ENCODE measurements at places on chromosomes 13 and 19. TPM values are rescaled to one million over a fixed set of nuclear protein-coding genes. Genes with fewer than 3 reads are reported as not detected.

The FXYD1 gene
- 1.3 TPM for total RNA-seq

The PSG3 gene
- not detected for total RNA-seq

The RASIP1 gene
- 3.7 TPM for total RNA-seq

The PLA2G4C gene
- total RNA-seq: 2.6 TPM

The RAB4B gene
- total RNA-seq: 15.2 TPM

The C13orf42 gene
- not detected for total RNA-seq

The SCN1B gene
- 15.2 TPM for total RNA-seq

The KLK5 gene
- total RNA-seq: not detected

The KCNJ14 gene
- 1.3 TPM for total RNA-seq

The CCDC194 gene
- not detected for total RNA-seq

The ZNF726 gene
- not detected for total RNA-seq

The KLK15 gene
- not detected for total RNA-seq

The IGFL2 gene
- not detected for total RNA-seq

The SGCG gene
- total RNA-seq: not detected

The RNF225 gene
- not detected for total RNA-seq

The COG6 gene
- total RNA-seq: 26.7 TPM

The NLRP11 gene
- 0.06 TPM for total RNA-seq

The ANO8 gene
- 3.9 TPM for total RNA-seq

The ICAM4 gene
- 0.50 TPM for total RNA-seq

The ACP7 gene
- total RNA-seq: not detected

The KIR3DL2 gene
- total RNA-seq: not detected

The ZNF614 gene
- total RNA-seq: 8.1 TPM

The ATCAY gene
- total RNA-seq: not detected

The ONECUT3 gene
- total RNA-seq: not detected

Data from cardiac ventricle fibroblast (primary cell).